ENCODE measurements at places on chromosomes 2 and 18.

DNA sequence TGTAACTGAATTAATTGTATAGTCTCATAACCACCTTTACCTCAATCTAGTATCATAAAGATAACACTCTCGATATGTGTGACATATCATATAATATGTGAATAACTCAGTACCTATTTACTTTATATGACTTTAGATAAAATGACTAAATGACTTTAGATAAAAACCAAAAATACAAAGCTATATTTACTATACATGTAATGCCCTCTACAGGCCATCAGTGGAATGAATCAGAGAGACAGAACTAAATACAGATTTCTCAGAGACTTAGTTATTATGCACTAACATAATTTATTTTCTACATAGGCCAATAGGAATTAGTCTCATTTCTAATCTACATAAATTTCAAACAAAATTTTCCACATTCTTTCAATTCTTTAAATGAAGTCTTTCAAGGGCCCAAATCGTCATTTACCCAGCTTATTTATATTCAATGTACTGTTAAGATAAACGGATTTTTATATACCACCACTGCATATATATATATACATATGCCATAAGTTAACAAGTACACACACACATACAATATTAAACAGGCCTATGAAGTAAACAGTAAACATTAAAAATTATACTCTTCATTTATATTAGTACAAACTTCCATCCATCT is 219.9 kb downstream of the EXOC6B start:
- no peak for DNase-seq

GRCh38 chr2:112869258-112869842 is 32.8 kb upstream of the IL1B start:
- no peak for DNase-seq

GRCh38 chr2:15984368-15985255 is 44.3 kb downstream of the MYCN start:
- DNase-seq, result no peak

DNA sequence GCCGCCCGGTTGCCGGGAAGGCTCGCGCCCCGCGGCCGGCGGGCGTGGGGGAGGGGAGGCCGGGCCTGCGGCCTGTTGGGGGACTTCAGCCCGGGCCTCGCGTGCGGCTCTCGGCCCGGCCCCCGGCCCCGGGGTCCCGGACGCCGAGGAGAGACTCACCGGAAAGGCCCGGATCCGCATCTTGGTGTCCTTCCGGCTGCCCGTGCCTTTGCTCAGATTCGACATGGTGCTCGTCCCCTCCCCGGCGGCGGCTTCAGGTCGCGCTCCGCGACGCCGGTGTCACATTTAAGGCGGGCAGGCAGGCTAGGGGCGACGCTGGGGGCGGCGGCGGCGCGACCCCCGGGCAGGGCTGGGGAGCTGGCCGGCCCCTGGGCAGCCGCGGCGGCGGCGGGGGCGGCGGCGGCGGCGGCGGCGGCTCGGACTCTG is 365 bp downstream of the CUL3 start:
- no peak for DNase-seq

DNA sequence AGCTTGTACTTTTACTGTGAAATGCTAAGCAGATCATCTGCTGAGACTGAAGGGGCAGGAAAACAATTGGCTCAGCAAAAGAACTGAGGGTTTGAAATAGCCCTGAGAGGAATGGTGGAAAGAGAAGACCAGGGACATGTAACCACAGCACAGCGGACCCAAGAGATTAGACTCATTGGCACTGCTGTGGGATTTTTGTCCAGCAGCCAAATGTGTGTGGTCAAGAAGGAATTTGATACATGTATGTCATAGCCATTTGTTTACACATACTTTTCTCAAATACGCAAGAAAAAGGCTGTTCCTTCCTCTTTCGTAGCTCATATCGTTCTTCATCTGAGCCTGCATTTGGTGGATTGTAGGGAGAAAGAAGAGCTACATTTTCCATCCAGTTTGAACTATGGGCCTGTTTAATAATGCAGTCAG is 73.8 kb downstream of the TRABD2A start:
- no peak for DNase-seq

- no peak for DNase-seq
Measured at GRCh38 chr2:168874368-168875054, 15.7 kb downstream of the SPC25 start.

DNA sequence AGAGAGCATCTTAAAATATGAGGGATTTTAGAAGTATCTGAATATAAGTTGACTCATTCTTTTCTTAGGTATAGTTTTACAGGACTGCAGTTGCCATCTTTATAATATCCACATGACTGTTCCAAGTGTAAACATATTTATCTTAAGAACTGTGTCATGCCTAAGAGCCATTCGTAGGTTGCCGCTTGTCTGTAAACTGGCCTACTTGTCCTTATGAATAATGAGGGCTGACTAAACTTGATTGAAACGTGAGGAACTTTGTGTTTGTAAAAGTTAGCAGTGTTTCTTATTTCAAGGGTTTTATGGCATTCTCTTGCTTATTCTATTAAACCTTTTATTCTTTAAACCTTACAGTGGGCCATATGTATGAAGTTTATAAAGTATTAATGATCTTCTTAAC is 99.6 kb downstream of the MAP3K20 start:
- no peak for DNase-seq

- DNase-seq, result no peak
Measured at GRCh38 chr2:127486247-127487058, 39.8 kb downstream of the IWS1 start.

DNA sequence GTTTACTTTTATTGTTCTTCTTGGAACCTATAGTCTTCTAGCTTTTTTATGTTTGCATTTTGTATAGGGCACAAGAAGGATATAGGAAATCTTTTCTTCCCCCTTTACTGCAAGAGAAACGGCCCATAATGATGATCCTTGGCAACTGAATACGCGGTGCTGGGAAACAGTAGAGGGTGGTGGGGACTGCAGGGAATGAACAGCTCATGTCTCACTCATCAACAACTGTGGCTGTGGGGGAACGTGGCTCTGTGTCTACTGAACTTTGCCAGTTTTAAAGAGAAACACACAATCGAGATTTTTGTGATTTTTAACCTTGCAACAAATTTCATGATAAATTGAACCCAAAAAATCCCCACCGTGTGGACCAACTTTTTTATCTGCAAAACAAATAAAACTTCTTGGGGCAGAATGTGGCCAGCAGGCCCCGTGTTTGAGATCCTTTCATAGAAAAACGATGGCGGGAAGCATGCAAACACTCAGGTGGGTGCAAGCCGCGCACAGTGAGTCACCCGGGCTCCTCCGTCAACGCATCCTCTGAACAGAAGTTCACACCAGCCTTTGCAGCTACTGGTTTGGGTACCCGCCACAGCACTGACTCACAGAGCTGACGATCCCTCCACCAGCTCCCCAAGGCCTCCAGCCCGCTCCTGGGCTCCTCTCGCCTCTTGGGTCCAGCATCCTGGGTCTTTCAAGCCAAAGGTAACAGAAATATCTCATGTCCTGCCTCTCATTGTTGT is 149.3 kb downstream of the COL6A3 start:
- DNase-seq, result no peak

DNA sequence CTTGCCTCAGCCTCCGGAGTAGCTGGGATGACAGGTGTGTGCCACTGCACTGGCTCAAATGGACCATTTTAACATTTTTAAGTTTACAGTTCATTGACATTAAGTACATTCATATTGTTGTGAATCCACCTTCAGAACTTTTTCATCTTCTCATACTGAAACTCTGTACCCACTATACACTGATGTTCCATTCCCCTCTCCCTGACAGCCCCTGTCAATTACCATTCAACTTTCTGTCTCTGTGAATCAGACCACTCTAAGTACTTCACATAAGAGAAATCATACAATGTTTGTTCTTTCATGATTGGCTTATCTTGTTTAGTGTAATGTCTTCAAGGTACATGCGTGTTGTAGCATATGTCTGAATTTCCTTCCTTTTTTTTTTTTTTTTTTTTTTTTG is 1.9 kb upstream of the KIAA2012 start:
- DNase-seq, result no peak

GRCh38 chr2:229669841-229670240 is 44.5 kb downstream of the DNER start:
- no peak for DNase-seq

GRCh38 chr2:86441882-86442641 is 891 bp downstream of the KDM3A start:
- peak; percentile 29 for DNase-seq

DNA sequence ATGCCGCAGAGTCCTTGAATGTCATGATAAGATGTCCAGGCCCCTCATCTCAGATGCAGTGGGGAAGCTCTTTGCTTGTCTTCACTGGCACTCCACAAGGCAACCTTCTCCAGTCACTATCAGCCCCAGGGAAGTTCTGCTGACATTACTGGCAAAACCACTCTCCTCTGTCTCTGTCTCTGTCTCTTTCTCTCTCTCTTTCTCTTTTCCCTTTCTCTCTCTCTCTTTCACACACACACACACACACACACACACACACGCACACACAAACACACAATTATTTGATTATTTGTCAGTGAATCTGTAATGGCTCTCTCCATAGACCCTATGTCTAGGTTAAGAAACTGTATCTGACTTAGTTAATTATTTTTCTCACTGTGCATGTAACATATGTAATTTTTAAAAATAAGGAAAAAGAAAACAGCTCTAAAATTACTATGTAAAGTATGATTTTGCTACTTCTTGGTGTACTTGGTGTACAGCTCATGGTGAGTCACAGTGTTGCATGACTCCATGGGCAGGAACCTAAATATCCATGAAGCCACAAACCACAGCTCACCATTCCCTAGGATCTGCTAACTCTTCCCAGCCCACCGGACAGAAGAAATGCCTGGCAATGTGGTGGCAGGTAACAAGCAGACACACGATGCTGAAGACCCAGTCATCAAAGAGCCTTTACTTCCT is 594.9 kb upstream of the ID2 start:
- no peak for DNase-seq

GRCh38 chr2:155389224-155389623 is 690.7 kb downstream of the KCNJ3 start:
- no peak for DNase-seq

- no peak for DNase-seq
Measured at GRCh38 chr2:20434588-20435294, 12.1 kb upstream of the RHOB start.

GRCh38 chr2:29691391-29691950 is 229.9 kb downstream of the ALK start:
- DNase-seq, result no peak

GRCh38 chr2:111202266-111203040 is 81.7 kb downstream of the BCL2L11 start:
- no peak for DNase-seq

GRCh38 chr2:108616751-108617161 is 82.5 kb downstream of the LIMS1 start:
- no peak for DNase-seq

DNA sequence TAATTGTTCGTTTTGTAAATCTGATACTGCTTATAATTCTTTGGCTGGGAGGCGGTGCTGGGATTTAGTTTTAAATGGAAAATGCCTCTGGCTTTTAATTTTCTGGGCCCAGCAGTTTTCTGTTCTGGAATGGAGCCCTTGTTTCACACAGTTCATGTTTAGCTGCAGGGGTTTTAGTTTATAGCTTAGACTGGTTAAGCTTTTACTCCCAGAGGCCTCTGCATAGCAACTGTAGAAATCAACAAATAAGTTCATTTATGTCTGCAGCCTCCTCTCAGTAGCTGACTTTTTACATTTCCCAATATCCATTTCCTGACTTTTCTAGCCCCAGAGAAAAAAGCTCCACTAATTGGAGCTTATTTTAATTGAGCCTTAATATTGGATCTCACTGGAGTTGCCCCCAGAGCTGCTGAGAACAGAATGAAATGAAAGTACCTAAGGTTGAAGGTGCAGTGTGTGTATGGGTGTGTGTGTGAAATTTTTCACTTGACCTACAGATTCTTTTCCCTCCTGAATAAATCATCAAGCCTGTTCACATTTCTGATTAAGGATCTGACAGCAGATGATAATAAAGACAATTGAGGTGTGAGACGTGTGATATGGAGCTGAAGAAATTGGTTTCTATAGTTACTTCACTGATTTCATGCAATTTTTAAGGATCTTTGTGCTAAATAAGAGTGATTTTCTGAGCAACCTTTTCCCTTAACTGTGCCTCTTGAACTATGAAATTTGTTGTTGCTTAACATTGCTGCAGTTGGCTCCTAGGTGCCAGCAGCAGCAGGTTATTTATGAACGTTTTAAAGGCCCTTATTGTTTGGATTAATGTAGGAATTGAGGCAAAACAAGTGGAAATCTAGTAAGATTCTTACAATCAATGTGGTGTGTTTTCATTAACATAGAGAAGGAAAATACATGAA is 109.6 kb downstream of the TAF4B start:
- no peak for DNase-seq

DNA sequence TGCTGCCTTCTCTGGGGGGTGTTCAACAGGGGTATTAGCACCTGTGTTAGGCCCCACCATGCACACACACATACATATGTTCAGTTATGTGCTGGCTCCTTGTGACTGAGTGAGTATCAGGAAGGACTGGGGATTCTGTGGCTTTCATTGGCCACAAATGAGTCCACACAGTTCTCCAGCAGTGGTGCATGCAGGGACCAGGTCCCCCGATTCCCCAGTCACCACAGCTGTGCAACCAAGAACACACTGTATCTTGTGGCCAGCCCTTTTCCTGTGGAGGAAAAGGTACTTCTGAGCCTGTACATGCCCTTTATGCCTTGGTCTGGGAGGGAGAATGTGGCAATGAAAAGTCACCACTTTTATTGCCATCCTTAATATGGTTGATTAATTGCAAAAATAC is 74.9 kb upstream of the KLF7 start:
- no peak for DNase-seq

DNA sequence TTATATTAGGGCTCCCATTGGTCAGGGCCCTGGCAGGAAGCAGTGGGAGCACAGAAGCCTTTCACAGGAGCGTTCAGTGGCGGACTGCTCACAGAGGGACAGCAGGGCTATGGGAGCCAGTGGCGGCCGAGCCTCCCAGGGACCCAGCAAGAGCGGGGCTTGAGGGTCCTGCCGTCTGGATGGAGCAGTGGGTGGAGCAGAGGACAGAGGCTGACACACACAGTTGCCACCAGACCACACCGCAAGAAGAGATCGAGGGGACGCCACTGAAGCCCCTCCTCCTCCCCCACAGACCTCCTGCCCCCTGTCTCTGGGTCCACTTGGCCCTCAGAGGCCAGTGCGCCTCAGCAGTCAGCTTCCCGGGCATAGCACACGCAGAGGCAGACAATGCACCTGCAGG is 39.3 kb downstream of the SALL3 start:
- no peak for DNase-seq

All from stimulated activated CD8-positive, alpha-beta memory T cell treated with anti-CD3 and anti-CD28 coated beads, Interleukin-7, amount 100 ng/mL, for 1 hour (primary cell).